Choroid plexus epithelial cell (primary cell): ENCODE measurements at places on chromosomes 16 and 17.

GRCh38 chr17:81231121-81231645 lies 7.7 kb downstream of the TEPSIN start:
- DNase-seq, result no peak

DNA sequence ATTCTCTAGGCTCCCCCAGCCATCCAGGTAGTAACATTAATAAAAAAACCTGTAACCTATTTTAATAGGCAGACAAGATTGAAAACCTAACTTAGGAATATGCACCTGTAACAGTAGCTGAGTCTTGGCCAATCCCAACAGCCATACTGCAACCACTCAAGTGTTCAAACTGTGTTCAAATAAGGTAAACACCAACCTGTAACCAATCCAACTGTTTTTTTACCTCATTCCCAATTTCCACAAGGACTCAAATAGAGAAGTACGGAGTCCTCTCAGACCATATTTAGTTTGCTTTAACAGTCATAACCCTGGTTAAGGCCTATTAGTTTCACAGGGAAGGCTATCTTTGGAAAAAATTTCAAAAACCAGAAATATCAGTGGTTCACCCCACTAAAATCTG lies 40.4 kb upstream of the NOS2 start:
- no peak for DNase-seq

DNA sequence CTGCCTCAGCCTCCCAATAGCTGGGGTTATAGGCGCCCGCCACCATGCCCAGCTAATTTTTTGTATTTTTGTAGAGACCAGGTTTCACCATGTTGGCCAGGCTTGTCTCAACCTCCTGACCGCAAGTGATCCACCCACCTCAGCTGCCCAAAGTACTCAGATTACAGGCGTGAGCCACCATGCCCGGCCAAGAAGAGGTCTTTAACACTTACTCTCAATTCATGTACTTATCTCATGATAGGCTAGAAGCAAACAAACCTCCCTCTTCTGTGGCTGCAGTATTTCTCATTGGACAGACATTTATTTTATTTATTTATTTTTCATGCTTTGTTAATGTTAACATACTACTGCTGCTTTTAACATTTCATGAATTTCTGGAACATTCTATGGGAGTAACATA lies 7.0 kb upstream of the NT5C start:
- no peak for DNase-seq

DNA sequence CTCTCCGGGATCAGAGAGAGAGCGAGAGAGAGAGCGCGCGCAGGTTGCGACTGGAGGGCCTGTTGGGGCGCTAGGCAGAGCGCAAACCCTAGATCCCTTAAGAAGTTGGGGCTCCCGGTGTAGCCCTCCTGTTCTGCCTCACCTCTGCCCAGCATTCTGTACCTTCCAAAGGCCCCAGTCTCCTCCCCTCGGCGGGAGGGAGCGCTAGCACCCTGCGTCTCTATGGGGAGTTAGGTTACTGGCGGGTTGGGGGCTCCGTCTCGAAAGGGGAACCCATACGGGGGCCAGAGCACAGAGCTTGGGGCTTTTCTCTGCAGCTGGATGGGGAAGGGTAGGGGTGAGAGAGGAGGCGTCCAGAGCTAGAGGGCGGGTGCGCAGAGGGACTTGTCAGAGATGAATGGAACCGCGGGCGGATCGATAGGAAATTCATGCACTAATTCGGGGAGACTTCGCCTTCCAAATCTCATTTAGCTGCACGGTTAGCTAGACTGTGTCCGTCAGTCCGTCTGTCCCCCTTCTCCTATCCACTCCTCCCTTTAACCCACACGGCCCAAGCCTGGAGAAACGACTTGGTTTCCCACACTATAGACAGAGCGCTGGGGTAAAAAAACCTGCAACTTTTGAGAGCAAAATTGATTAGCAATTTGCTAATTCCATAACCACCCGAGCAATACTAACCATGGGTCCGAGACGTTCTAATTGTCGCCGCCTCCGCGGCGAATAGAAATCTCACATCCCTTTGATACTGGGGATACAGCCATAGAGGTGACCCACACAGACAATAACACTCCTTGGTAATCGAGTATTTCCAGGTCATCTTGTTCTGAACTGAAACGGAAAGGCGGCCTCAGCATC lies 693 bp upstream of the HOXB4 start:
- no peak for DNase-seq

GRCh38 chr16:53678756-53679343 lies 24.8 kb downstream of the RPGRIP1L start:
- peak; percentile 21 for DNase-seq

GRCh38 chr17:43039646-43040045 lies 14.6 kb downstream of the RND2 start:
- no peak for DNase-seq

GRCh38 chr16:67940446-67941089 lies 3.4 kb downstream of the LCAT start:
- DNase-seq, result no peak

- no peak for DNase-seq
These were observed 8.5 kb downstream of the HS3ST3A1 start for GRCh38 chr17:13593021-13593751.

- DNase-seq, result no peak
These were observed 12.3 kb downstream of the RAI1 start for GRCh38 chr17:17693253-17694168.

- peak; percentile 36 for DNase-seq
These were observed 52.6 kb upstream of the CRISPLD2 start for GRCh38 chr16:84766978-84767773.

- DNase-seq, result no peak
These were observed 168.4 kb upstream of the WSCD1 start for GRCh38 chr17:5901731-5902130.

- DNase-seq, result no peak
These were observed 110.2 kb downstream of the C16orf78 start for GRCh38 chr16:49483651-49484450.

DNA sequence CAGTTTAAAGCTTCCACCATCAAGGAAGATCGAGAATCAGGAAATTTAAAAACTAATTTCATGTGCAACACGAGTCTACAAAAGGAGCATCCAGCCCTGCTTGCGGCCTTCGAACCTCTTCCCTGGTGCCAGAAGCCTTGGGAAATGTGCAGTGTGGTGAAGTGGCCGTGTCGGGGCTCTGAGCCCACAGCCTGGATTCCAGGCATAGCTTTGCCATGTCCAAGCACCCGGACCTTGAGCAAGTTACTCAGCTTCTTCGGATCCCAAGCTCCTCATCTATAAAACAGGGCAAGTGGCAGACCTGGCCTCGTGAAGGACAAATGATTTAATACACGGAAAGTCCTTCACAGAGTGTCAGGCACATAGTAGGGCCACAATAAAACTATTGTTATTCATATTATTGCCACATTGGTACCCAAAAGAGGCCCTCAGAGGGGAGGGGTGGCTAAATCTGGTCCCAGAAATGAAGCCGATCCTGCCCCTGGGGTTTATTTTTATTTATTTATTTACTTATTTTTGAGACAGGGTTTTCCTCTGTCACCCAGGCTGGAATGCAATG lies 34.8 kb downstream of the COTL1 start:
- peak; percentile 79 for DNase-seq

DNA sequence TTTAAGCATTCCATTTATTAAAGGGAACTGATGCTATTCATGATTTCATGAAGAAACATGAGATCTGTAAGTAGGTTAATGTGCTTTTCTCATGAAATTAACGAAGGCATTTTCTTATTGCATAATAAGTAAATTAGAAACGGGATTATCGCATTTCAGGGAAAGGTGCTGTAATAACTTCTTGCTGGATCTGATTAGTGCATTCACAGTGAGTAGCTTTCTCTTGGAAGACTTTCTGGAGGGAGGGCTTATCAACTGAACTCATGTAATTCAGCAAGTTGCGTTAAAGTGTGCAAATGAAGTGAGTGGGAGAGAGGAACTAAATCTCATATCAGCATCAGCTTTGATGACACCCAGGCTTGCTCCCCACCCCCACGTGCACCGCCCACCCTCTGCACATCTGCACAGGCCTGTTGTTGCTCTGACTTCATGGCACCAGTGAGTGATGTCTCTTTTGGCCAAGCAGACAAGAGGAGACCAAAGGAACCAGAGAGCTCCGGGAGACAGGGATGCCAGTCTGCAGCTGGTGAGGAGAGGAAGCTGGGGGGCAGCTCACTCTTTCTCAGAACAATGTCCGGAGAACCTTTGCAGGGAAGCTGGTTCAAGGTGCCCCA lies 26.3 kb upstream of the GAS7 start:
- DNase-seq, result no peak

- no peak for DNase-seq
These were observed 44.3 kb downstream of the SPECC1 start for GRCh38 chr17:20053361-20053964.

DNA sequence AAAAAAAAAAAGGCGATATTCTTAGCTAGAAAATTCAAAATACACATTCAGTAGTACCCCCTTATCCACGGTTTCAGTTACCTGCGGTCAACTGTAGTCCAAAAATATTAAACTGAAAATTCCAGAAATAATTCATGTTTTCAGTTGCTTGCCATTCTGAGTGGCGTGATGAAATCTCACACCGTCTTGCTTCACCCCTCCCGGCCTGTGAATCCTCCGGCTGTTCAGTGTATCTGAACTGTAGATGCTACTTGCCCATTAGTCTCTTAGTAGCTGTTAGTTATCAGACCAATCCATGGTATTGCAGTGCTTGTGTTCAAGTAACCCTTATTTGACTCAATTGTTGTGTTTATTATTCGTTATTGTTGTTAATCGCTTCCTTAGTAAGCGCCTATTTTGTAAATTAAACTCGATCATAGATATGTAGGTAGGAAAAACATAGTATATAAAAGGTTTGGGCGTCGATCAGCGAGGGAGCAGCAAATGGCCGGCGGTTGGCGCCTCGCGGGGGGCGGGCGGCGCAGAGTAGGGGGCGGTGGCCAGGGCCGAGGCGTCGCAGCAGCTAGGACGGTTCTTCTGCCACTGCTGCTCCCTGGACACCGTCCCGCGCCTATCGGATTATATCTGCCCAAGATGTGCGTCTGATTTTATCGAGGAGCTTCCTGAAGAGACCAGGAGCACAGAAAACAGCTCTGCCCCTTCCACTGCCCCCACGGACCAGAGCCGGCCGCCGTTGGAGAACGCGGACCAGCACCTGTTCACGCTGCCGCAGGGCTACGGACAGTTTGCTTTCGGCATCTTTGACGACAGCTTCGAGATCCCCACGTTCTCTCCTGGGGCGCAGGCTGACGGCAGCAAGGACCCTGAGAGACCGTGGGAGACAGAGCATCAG lies 39.8 kb upstream of the AKAP1 start:
- no peak for DNase-seq
